ENCODE measurements at places on chromosomes 7 and 10.

DNA sequence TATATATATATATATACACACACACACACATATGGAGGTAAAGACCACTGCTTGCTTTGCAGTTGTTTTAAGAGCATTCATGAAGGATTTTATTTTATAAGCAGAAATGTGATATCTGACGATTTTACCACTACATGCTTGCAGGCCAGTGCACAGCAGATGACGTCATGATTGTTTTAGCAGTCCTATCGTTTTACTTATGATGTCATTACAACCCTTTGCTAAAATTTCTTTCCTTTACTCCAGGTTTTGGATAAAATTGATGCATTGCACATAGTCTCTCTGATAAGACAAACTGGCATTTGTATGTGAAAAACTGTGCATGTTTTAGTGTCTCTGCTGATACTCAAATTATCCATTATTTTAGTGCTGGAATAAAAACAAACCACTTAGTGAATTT, 9.2 kb downstream of the EGFR start:
- DNase-seq, result no peak

GRCh38 chr7:125934539-125934938, 1004.9 kb upstream of the POT1 start:
- DNase-seq, result no peak

DNA sequence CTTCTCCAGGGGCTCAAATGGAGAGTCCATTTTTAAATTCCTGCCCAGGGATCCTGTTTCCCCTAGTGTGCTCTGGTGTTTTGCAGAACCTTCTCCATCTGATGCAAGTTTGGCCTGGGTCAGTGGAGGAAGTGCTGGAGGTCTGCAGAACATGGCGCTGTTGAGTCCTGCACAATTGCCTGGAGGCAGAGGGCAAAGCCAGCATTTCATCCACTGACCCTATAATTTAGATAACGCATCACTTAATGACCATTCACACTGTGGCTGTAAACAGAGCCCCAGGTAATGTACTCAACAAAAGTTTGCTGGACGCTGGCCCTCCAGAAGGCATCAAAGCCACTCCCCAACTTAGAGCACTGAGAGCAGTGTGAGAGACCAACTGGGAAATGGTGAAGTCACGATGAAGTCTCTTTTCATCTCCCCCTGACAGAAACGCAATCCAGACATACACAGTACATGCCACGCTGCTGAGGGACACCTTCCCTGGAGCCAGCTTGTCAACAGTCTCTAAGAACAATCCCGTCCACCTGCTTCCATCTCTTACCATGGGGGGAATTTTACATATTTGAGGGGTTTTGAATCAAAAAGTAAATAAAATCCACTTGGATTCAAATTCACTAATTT, 13.4 kb downstream of the C10orf71 start:
- no peak for DNase-seq

- DNase-seq, result no peak
Measured at GRCh38 chr7:111192614-111193413, 101.9 kb downstream of the LRRN3 start.

- DNase-seq, result no peak
Measured at GRCh38 chr7:147798001-147798400, 792.6 kb upstream of the C7orf33 start.

GRCh38 chr10:72692744-72692993, 726 bp downstream of the MCU start:
- DNase-seq, result no peak

DNA sequence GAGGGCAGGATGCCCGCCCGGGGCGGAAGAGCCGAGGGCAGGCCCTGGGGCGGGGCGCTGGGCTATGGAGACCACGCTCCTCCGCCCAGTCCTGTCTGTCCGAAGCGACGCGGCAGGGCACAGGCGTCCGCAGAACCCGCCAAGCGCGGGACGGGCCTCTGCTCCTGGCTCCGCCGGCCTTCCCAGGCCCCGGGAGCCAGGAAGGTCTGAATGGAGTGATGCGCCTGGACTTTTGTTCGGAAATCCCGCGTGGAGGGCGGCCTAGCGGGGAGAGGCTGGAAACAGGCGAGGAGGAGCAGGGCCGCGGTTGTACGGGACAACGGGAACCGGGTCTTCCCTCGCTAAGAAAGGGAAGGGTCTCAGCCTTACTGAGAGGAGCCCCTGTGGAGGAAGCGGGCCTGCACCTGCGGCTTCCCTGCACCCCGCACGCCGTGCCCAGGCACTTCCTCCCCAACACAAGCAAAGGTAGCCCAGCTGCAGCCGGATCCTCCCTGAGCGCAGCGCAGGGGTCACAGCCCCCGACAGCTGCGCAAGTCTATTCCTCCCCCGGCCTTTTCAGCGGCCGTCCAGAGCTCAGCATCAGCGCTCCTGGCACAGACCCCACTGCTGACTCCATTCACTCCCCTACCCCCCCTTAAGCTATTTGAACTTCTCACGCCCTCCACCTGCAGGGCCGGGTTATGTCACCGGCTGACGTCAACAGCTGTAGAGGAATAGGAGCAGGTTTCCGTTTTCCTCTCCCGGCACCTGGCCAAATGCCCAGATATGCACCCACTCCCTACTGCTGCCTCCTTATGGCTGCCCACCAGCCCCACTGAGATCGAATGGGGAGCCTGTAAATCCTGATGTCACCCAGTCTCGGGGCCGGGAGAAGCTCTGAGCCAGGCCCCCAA, 143.2 kb upstream of the RET start:
- DNase-seq, result no peak

GRCh38 chr7:79051915-79052314, 401.6 kb downstream of the MAGI2 start:
- DNase-seq, result no peak

- no peak for DNase-seq
Measured at GRCh38 chr10:47207281-47207615, 92.7 kb upstream of the GDF10 start.

GRCh38 chr7:45682836-45683555, 108.8 kb downstream of the ADCY1 start:
- DNase-seq, result no peak

DNA sequence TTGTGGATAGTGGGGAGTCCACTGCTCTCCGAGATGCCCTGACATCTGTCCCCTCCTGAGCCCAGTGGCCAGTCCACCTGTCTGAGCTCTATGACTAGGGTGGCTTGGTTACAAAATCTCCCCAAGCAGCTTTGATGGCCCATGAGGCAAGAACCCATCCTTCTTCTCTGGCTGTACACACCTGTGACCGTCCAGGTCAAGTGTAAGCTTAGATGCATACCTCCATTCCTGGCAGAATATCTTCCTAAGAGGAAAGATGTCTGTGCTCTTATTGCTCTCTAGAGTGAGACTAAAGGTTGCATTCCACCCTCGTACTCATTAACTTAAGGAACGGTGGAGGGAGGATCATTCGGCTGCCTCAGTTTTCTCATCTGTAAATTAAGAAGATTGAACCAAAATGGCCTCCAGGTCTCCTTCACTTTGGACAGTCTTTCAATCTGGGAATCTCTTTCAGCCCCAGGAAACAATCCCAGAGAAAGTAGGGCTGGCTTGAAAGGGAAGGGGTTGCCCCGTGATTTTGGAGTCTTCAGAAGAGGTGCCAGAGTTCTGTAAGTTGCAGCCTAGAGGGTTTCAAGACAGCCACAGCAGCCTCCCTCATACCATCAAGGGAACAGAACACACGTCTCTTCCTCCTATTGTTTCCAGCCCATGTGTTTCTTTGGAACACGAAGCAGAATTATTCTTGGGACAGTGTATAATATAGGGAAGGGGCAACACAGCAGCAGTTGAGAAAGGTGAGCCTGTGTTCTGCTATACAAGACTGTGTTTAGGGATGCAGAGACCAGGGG, 5.5 kb downstream of the HOXA4 start:
- DNase-seq, result no peak

DNA sequence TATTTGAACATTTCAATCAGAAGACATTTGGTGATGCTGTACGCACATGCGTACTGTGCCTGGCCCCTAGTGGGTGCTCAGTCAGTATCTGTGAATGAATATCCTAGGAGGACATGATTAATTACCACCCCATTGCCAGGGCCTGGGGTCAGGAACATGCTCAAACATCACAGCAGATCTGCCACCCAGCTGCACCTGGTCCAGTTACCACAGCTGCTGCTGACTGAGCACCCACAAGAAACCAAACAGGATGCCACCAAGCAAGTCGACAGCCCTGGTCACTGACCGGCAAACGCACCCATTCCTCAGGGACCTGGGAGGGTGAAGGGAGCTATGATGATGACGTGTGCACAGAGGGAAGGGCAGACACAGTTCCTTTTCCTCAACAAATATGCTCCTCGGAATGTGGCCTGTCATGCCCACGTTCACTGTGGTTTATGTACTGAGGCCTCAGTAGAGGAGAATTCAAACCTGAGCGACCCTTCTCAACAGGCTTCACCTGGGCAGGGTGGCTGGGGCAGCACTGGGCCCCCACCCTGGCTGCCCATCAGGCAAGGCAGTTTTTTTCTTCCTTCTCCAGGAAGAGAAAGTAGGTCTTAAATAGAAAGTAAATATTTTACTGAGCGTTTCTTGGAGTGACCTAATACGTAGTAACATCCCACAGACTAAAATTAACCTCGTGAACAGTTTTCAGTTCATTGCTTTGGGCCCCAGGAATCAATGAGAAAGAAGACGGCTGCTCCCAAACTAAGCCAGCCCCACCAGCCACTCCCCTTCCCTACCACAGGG, 13.4 kb downstream of the CTBP2 start:
- no peak for DNase-seq

GRCh38 chr10:48316236-48316635, 9.8 kb downstream of the MAPK8 start:
- DNase-seq, result no peak

- no peak for DNase-seq
Measured at GRCh38 chr10:6583447-6583846, 3.4 kb upstream of the PRKCQ start.

- DNase-seq, result no peak
Measured at GRCh38 chr7:11185179-11185815, 211.6 kb downstream of the PHF14 start.

DNA sequence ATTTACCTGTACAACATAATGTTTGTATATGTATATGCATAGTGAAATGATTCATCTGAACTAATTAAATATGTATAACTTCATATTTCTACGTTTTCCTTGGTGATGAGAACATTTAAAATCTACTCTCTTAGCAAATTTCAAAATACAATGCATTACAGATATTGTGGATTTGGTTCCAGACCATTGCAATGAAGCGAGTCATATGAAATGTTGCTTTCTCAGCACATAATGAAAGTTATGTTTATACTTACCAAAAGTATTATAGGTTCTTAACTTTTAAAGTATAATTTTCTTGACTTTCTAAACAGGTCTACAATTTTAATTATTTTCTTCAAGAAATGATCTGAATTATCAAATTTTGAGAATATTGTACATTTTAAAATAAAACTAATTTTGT, 189.2 kb downstream of the CSTF2T start:
- no peak for DNase-seq

GRCh38 chr7:122300211-122300932, 4.2 kb downstream of the FEZF1 start:
- no peak for DNase-seq

DNA sequence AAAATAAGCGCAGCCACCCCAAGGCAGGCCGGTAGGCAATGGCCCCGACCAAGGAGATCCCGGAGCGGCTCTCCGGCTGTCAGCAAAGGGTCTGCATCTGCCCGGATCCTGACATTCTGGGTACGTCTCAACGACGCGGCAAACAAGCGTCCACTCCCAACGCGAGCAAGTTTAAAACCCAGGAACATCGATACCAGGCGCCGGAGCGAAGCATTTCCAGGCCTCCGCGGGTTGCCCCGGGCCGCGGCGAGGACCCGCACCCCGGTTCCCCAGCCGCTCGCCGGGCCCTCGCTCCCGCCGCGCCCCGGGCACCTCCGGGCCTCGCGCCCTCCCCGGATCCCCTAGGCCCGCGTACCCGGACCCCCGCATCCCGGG, 453 bp downstream of the URGCP start:
- DNase-seq, result no peak

- no peak for DNase-seq
Measured at GRCh38 chr10:47367646-47368045, 16.4 kb downstream of the ZNF488 start.

DNA sequence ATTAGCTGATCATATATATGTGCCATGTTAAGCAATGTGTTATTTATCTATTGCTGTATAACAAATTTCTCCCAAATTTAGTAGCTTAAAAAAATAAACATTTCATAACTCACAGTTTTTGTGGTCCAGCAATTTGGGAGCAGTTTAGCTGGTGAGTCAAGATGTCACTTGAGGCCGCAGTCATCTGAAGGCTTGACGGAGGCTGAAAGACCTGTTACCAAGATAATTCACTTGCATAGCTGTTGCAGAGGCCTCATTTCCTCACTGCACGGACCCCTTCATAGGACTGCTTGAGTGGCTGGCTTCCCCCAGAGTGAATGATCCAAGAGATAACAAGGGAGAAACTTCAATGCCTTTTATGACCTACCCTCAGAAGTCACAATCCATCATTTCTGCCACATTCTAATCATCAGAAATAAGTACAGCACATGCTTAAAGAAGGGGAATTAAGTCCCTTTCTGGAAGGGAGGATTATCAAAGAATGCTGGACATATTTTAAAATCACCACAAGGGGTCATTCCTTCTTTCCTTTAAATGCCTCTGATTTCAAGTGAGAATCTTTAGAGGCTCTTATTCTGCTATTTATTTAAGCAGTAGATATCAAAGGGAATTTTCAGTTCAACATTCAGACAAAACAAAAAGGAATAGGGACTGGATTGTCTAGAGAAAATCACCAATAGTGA, 10.5 kb upstream of the SRPK2 start:
- no peak for DNase-seq

DNA sequence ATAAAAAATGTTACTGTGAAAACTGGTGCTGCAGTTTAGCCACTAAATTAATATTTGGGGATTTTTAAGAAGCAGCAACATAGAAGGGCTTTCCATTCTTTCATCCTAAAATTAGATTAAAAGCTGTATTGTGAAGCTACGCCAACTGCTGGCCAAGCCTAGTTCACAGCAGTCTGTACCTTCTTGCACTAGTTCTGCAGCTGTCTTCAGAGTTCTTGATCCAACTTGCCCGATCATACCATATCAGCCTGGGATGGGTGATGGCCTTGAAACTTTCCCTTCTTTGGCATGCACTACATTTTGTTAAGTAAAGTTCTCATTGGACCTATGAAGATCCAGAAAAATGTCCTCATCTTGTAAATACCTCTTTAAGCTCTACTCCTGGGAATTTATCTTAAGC, 20.3 kb upstream of the PANK1 start:
- no peak for DNase-seq

GRCh38 chr10:78207216-78207615, 173.6 kb downstream of the RPS24 start:
- no peak for DNase-seq

- no peak for DNase-seq
Measured at GRCh38 chr7:150914966-150915365, 62.6 kb downstream of the AOC1 start.

- DNase-seq, result no peak
Measured at GRCh38 chr7:157717211-157718174, 380.7 kb downstream of the DNAJB6 start.
